Stimulated activated CD8-positive, alpha-beta memory T cell treated with anti-CD3 and anti-CD28 coated beads, Interleukin-7, amount 100 ng/mL, for 1 hour (primary cell): ENCODE measurements at places on chromosomes 2 and 18.

- DNase-seq, result no peak
These were observed 680.7 kb downstream of the EPHA4 start for GRCh38 chr2:220891405-220891804.

GRCh38 chr2:171016125-171016524, 87.1 kb downstream of the GORASP2 start:
- DNase-seq, result no peak

DNA sequence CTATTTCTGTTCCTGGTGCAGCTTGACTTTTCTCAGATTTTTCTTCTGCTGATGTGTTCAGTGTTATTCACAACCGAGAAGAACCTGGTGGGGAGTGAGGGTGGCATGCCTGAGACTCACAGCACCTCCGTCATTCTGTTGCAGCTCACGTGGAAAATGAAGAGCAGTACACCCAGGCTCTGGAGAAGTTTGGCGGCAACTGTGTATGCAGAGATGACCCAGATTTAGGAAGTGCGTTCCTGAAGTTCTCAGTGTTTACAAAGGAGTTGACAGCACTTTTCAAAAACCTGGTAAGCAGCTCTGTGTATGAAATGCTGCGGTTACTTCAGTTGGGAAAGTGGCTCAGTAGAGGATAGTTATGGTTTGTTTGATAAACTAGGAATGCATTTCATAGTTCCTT, 90.5 kb downstream of the ASAP2 start:
- no peak for DNase-seq

DNA sequence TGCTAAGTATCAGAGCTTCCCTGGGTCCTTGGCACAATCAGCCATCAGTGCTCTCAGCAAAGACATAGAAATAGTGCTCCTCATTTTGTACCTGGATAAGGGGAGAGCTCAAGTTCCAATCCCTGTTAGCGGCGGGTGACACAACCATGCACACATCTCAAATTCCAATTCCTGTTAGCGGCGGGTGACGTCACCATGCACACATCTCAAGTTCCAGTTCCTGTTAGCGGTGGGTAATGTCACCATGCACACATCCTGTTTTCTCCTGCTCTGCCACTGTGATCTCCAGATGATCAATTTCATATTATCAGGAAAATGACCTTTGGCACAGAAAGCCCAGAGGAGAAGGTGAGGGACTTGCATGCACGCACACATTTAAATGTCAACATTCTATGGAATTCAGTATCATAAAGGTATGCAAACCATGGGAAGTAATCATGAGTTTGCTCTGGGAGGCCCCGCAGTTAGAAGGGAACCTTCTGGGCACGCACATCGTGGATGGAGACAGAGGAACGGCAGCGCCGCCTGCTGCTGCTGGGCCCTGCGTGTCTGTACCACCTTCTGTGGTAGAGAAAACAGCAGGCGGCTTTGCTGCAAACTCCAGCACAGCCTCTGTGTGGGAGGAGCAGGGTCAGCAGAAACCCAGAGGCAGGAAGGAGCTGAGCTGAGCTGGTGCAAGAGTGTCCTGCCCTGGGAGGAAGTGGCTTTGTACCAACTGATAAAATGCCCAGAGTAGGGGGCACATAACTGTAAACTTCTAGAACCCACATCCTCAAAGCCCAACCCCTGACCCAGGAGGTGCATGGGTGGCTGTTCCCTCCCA, 77.8 kb downstream of the MBP start:
- peak; percentile 66 for DNase-seq

DNA sequence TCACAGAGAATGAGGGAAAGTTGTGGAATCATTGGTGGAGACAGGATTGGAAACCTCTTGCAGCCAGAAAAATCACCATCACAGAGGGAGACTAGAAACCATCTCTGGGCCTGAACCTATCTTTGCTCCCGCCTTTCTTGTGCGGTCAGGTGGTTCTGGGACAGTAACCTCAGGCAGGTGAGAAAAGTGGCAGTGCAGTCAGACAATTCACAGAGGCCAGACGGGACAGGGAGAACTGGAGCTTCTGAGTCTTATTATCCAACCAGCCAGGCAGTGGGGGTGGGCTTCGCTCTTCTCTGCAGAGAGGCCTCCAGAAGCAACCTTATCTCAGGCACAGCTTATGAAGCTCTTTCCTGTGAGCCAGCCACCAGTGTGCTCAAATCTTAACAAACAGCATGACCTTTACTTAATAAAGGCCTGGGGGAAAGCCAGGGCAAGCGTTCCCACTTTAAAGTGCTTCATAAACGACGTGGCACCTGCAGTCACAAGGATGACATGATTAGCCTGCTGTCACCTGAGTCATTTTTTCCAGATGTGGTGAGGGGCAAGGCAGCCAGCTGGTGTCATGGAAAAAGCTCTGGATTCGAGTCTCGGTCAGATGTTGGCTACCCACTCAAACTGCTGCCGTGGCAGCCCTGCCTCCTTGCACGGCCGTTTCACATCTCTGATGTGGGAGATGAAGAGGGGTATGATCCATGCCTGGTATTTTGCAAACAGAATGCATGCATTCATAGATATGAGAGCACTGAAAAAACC, 109.7 kb downstream of the B3GNT2 start:
- no peak for DNase-seq

GRCh38 chr18:41165625-41166024, 789.4 kb upstream of the PIK3C3 start:
- no peak for DNase-seq

DNA sequence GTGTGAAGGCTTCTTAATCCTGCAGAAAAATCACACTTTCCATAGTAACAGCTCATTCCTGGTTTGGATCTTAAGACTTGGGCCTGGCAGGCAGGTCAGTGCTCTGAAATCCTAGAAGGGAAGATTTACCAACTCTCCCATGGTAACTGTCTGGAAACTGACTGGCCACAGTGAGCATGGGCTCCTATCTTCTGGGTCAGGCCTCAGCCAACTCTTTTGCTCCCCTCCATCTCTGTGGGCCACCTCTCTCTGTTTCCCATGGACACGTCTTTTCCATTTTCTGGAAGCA, 86.7 kb downstream of the ACAA2 start:
- no peak for DNase-seq

GRCh38 chr2:107961395-107961794, 24.9 kb upstream of the SLC5A7 start:
- DNase-seq, result no peak

DNA sequence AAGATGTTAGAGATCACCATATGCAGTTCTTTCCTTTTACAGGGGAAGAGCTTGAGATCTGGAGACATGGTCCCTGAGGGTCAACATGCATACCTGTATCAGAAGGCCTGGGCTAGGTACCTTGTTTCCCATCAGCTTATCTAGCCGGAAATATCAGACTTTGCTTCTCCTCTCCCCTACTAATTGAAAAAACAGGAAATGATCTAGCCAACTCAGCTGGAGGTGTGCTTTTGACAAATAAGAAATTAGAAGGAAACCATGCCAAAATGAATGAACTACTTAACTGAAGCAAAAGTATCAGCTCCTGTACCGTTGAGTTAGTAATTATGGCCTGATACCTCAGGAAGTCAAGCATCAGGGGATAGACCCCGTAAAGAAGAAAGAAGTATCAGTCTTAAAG, 20.4 kb downstream of the PKP4 start:
- no peak for DNase-seq

DNA sequence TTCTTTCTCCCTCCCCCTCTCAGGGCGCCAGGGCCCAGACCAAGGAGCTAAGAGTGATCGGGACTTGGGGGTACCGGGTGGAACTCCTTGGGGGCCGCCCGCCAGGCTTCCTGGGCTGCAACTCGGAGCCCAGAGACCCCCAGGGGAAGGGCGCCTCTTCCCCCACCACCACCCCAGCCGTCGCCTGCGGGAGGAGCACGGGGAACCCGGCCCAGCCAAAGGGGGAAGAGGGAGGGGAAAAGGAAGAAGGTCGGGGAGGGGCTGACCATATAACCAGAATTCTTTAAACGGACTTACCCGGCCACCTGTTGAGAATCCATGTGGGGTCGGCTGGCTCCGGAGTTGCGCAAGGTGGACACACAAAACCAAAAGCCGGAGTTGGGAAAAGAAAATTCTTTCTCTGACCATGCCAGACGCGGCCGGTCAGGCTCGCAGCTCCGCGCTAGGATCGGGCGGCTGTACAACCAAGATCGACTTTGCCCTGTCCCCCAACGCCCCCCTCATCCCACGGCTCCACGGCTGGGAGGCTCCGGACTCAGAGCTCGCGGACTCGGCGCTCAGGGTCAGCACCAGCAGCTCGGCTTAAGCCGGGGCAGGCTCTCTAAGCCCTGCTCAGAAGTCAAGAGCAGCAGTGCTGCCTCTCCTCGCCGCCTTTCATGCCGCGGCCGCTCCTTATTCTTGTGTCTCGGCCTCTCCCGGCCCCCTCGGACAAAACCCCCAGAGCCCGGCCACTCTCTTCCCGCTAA, 6.3 kb upstream of the SIX3 start:
- DNase-seq, result no peak

DNA sequence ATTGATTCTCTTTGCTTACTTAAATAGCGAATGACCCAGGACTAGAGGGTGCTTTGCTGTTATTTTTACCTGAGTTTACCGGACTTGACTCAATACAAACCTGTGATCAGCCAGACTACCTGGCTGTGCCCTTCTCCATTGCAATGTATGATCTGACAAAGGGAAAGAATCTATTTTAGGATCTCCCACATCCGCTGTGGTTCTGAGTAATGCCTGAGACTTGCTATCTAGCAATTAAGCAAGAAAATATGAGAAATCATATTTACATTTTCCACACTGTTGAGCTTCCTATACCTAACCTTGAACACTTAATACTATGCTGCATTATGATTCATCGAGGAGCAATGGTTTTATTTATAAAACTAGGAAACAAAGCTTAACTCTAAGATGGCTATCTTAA, 215.2 kb downstream of the RAD51AP2 start:
- no peak for DNase-seq

DNA sequence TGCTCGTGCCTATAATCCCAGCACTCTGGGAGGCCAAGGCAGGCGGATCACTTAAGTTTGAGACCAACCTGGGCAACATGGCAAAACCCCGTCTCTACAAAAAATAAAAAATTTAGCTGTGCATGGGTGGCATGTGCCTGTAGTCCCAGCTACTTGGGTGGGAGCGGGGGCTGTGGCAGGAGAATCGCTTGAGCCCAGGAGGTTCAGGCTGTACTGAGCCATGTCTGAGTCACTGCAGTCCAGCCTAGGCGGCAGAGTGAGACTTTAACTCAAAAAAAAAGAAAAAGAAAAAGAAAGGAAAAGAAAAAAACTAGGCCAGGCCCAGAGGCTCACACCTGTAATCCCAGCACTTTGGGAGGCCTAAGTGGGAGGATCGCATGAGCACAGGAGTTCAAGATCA, 30.8 kb downstream of the TWSG1 start:
- no peak for DNase-seq

DNA sequence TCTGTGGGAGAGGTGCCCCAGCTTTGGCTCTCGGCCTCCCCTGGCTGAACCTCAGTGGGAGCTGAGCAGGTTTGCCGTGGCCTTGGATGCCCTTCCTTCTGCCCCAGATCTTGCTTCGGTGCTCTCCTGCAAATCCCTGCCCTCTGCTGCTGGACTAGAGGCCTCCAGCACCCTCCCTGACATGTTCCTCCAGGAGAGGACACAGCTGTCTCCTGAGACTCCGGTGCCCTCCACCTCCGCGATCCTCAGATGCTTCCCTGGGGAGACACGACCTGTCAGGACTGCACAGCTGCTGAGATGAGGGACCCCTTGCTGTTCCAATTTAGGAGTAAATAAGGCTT, 7.3 kb upstream of the NT5DC4 start:
- no peak for DNase-seq

DNA sequence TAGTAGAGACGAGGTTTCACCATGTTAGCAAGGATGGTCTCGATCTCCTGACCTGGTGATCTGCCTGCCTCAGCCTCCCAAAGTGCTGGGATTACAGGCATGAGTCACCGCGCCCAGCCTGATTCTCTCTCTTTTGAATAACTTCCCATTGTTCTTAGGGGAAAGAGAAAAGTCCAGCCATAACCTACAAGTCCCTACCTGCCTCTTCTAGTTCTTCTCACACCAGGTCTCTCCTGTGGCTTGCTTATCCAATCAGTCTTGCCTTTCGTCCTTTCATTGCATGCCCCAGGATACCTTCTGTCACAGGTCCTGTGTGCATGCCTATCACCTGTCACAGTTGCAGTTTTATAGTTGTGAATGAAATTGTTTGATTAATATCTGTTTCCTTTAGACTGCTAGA, 148.1 kb downstream of the SLC4A3 start:
- no peak for DNase-seq

DNA sequence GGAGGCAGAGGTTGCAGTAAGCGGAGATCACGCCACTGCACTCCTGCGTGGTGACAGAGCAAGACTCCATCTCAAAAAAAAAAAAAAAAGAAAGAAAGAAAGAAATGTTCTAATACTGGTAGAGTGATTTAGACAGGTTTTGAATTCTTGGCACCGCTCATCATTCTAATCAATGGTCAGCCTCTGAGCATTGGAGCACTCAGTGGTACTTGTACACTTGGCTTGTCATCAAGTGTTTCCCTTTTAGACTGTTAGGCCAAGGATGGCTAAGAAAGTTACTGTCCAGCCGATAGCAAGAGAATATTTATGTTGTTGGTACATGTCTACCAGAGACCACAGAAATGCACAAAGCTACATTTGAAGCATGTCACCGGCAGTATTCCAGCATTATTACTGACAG, 444.1 kb upstream of the RAB12 start:
- no peak for DNase-seq

DNA sequence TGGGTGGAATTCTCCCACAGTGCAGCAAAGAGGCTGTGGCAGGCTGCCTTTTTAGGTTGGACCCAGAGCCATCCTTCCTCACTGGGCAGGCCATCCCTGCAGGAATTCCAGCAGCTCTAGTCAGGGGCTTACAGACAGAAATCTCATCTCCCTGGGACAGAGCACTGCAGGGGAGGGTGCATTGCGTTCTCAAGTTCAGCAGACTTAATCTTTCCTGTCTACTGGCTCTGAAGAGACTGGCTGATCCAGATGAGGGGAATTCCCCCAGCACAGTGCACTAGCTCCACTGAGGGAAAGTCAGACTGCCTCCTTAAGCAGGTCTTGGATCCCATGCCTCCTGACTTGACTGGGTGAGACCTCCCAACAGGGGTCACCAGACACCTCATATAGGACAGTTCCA, 899.7 kb upstream of the VRK2 start:
- DNase-seq, result no peak

DNA sequence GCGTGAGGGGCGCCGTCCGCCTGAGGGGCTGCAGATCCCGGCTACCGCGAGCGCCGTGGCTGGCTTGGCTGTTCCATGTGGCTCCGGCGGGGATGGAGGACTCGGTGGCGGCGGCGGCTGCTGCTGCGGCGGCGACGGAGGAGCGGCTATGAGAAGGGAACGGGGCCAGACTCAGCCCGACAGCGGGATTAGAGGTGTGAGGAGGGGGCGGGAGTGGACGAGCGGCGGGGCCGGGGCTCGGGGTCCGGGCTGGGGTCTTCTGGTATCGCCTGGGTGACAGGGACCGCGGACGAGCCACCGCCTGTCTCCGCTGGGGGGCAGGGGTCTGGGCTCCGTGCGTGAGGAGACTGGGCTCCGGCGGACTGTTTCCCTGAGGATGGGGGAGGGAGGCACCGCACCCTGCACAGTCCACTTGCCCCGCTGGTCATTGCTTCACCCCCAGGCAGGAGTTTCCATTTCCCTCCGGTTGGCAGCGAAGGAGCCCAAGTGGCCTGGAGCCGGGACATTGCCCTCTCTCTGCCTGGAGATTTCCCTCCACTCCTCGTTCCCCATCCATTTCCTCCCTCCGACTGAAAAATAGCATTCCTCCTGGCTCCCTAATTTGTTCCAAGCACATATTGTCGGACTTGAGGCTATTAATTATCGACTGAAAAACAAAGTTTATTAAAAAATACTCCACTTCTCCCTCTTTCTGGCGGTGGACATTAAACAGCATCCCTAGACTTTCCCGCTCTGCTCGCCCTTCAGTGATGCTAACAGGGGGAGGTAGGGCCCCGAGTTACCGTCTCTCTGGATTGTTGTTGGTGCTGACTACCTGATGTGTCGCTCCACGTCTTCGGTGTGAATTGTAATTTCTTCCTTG, 577 bp downstream of the EHBP1 start:
- no peak for DNase-seq
